ENCODE measurements at places on chromosomes 4 and X.

DNA sequence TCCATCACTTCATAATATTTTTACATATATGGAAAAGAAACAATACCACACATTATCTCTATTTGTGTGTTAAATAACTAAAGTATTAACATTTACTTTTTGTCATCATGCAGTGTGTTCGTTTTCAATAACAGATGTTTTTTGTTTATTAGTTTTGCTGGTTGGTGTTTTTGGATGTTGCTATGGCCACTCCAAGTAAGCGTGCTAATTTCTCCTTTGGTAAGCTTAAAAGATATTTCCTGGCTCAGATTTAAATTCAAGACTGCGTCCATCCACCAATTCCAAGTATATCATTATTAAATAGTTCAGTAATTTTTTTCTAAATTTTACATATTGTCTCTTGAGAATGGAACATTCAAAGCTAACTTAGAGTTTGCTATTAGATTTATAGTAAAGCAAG lies 235.4 kb upstream of the IL1RAPL1 start:
- DNase-seq = no peak

DNA sequence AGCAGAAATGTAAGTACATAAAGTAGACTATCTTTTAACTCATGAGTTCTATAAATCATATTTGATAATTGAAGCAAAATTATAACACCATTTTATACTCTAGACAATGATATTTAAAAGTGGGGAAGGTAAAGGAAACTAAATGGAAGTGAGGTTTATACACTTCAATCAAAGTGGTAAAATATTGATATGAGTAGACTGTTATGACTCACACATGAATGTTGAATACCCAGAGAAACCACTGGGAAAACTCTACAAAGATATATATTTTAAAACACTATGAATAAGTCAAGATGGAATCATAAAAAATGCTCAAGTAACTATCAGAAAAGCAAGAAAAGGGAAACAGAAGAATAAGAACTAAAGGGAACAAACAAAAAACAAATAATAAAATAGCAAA lies 8.4 kb downstream of the VSIG1 start:
- DNase-seq = no peak

GRCh38 chr4:40621592-40622512 lies 7.8 kb downstream of the RBM47 start:
- peak; percentile 97 for DNase-seq

DNA sequence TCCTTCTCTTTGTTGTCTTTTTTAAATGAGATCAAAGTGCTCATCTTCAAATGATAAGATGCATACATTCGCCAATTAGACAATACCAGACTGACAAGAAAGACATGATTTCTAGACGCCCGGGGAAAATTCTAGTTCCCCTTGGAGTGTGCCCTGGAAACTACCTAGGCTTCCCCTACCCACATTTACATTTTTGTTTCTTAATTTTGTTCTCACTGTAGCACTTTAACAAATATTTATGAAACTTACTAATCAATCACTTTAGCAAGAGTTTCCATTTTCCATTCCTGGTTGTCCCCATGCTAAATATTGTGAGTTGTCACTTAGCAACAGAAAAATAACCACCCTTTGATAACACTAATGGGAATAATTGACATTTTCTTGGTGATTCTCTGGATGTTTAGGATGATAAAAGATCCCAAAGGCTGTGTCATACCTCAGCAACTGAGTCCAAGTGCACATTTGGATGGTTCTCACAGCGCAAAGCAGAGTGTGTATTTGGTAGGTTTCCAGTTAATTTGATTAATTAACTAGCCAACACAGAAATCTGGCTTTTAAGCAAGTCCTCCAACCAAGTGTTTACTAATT lies 69.6 kb downstream of the FGFBP1 start:
- DNase-seq = no peak

- no peak for DNase-seq
Observed at GRCh38 chr4:151563194-151563593, 154.2 kb downstream of the FHIP1A start.

- DNase-seq = no peak
Observed at GRCh38 chr4:16195209-16195608, 31.1 kb downstream of the TAPT1 start.
